ENCODE measurements at places on chromosomes 4 and X.

DNA sequence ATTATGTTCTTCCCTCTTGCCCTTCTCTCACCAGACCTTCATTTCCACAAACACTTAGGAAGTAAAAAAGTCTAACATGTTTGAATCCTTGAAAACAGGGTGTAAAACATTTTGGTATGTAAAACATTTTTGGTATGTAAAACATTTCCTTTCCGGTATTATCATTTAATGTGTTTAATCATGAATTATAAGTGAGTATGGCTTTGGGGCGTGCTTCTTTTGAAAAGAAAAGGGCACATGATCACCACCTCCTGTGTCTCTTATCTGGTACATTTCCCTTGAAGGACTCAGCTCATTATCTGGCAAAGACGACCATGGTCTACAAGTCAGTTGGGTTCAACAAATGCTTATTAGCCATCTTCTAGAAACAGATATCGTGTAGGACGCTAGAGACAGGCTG is 283.6 kb downstream of the FRMPD4 start:
- DNase-seq, result no peak

DNA sequence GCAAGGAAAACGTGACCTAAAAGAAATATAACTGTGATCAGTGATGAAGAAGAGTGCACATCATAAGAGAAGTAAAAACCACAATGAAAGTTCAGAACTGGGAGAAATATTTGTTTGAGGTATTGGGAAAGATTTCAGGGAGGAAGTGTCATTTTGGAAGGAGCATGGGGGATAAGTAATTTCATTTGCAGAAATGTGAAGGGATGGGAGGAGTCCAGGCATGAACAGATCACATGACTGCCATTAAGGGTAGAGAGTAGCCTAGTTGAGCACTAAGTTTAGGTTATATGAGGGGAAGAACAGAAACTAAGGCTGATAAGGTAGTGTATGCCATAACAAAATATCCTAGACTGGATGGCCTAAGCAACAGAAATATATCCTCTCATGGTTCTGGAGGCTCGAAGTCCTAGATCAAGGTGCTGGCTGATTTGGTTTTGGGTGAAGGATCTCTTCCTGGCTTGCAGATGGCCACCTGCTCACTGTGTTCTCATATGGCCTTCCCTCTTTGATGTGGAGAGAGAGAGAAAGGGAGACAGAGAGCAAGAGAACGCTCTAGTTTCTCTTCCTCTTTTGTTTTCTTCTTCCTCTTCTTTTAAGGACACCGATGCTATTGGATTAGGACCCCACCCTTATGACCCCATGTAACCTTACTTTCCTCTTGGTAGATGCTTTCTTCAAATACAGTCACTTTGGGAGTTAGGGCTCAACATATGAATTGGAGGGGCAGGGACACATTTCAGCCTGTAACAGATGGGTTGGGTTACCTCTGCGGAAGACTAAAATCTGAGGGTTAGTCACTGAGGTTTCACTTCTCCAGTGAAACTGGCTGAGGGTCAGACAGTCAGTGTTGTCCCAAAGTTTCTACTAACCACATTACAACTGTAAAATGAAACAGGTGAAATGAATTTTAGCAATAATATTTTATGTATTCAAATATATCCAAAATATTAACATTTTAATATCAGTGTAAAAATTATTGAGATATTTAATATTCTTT is 77.9 kb downstream of the EGF start:
- DNase-seq, result peak; percentile 71

DNA sequence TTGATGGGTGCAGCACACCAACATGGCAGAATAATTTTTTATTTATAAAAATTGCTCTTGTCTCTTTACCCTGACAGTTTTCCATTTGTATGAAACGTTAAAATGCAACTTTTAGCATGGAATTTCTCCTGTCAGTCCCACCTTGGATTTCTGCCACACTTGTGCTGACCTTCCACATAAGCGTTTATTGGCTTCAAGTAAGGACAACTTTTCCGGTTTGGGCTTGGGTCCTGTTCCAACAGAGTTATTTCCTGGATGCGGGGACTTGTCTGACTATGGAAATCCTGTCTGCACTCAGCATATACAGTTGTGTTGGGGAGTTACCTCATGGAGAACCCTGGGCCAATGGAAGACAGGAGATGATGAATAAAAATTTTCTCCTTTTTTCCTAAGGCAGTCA is 294.7 kb downstream of the NAF1 start:
- DNase-seq, result no peak

DNA sequence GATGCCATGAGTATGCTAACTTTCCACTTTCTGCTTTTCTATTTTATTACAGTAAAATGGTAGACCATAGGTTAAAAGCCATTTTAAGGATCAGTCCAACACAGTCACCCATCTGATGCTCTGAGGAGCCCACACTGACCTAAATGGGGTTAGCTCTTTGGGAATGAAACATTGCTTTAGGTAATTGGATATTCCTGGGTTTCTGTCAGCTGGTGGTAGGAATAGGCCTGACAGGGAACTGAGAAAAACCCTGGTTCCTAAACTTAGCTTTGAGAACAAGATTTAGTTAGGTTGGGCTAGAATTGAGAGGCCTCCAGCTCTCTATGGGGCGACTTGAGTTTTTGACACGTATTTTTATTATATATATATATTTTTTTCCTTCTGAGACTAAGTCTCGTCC is 40.4 kb downstream of the MCUB start:
- no peak for DNase-seq

DNA sequence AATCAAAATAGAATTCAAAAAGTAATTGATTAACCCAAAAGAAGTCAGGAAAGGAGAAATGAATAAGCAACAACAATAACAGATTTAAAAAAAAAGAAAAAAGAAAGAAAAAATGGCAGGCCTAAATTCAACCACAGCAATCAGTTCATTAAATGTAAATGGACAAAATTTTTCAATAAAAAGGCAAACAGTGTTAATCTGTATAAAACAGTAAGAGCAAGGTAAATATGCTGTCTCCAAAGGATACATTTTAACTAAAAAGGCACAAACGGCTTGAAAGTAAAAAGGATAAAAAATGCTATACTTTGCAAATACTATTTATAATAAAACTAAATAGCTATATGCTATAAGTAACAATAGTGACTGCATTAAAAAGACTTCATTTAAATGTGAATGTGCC is 582.0 kb downstream of the SPRY1 start:
- DNase-seq, result no peak

GRCh38 chr4:123598331-123598730 is 201.7 kb downstream of the SPRY1 start:
- DNase-seq, result peak; percentile 24

DNA sequence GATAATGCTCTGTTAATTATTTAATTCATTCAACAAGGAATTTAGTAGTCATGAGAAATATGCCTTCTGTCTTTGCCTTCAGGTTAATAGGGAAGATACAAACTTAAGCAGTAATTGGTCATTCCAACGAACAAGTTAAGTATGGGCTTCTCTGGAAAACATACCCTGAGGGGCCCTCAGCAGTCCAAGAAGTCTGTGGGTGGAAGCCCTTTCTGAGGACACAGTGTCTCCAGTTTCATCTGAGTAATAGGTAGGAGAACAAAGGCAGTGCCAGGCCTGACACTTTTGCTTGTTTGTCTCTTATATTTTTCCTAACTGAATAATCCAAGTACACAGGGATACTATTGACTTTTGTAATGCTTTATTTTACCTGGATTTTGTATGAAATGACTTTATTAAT is 262.5 kb downstream of the FBXW7 start:
- no peak for DNase-seq

DNA sequence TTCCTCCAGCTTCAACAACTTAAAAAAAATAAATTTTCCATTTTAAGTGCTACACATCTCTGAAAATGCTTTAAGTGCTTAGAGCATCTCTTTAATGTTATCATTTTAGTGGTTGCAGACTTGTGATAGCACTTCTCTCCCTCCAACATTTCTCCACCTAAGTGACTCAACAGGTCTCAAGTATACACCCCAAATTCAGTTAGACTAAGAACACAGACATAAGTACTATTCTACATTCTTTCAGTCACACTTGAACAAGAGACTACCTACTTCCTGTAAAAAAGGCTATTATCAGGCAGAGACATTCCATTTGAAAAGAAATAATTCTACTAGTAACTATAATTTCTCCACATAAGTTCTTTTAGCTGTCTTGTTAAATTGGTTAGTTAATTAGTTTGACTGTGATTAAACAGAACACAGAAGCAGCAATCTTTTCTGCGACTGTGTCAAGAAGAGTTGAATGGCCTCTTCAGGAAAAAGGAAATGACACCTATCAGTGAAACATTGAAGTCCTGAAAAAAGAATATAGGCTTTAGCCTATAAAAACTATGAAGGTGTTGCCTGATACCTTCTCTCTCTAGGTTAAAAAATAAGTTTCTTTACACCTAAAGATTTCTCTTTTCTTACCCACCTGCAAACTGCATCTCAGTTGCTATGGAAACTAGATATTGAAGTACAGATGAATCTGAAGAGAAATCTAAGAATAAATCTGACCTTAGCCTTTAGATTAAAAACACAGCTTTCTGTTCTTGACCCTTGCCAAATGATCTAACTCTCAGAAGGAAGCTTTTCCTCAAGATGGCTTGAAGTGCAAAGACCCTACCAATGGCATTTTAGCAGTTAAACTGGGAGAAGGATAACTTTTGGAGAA is 18.0 kb downstream of the NAF1 start:
- DNase-seq, result no peak

DNA sequence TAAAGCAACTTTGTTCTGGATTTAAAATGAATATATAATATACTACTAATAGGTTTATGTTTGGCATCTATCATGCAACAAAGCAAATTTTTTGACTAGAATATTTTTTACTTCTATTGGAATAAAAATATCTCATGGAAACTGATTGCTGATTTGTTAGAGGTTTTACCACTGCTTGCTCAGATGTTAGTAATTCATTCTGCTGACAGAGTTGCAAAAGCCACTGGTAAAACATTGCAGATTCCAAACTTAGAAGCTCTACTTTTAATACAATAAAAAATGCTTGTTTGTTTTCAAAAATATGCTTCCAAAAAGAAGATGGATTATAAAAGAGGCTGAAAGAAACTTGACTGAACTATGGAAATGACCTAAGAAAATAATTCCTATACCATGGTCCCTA is 795.2 kb downstream of the PCDH18 start:
- DNase-seq, result no peak

DNA sequence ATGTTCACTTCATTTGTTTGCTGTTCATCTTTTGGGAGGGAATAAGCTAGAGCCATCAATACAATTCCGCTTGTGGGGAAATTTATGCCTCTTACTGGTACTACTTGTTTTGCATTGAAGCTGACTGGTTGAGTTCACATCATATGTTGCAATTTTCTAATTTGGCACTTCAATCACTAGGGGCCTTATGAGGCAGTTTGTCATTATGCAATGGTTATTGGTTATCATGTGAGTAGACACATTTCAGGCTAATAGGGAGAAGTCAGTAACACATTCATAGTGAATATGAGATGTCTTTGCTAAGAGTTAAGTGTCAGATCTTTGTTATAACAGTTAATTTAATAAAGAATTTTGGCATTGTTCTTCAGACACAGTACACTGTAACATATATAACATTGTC is 5.0 kb downstream of the RPL36A start:
- peak; percentile 75 for DNase-seq

GRCh38 chr4:150600812-150601445 is 19.0 kb downstream of the MAB21L2 start:
- DNase-seq, result no peak

DNA sequence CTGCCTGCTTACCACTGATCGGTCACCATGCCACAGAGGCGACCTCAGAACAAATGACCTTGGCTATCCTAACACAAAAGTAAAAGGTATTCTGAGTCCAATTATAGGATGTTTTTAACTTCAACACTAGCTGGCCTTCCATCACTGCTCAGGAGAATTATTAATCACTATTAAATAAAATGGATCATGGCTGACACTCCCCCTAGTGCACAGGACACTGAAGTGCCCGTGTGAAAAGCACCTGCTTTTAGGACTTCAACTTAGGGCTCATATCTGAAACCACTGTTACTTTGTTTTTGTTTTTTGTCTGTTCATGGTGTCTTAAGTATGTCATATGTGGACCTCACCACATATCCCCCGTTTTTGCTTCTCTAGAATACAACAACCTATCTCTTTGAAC is 33.9 kb downstream of the STX18 start:
- DNase-seq, result no peak

GRCh38 chr4:77802402-77802801 is 16.8 kb downstream of the CNOT6L start:
- DNase-seq, result no peak

- DNase-seq, result no peak
These were observed 34.7 kb downstream of the CDX4 start for GRCh38 chrX:73481521-73481920.

GRCh38 chrX:70171624-70172023 is 5.7 kb upstream of the DGAT2L6 start:
- DNase-seq, result no peak

DNA sequence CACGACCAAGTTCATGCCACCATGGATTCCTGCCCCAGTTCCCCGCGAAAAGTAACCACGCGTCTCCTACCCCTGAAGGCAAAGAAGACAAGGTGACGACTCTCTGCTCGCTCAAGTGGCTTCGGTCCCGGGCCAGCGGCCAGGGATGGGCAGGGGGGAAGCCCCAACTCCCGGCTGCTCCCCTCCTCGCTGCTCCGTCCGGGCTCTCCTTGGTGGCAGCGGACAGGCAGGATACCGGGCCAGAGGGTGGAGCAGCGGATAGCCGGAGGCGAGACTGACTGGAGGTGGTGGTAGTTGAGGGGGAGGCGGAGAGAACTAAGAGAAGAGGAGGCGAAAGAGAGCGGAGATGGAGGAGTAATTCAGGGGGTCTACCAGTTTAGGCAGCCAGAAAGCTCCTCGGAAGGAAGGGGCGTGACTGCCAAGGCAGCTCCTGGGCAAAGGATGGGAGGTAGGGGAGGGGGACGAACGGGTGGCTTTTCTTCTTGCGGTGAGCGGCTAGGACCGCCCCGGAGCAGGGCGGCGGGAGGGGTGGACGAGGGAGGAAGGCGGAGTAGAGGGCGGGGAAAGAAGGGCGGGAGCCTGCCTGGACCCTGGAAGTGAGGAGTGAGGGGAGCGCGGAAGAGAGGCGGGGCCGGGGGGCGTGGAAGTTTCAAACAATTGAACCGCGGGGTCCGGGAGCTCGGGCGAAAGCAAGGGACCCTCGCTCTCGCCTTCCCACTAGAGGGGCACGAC is at the start of gene AMOT:
TSS of gene AMOT (minus strand) at position 450 of the 732 bp plus-strand sequence. CDS start 17,705 bp downstream, outside the sequence.
- DNase-seq, result peak; percentile 36

DNA sequence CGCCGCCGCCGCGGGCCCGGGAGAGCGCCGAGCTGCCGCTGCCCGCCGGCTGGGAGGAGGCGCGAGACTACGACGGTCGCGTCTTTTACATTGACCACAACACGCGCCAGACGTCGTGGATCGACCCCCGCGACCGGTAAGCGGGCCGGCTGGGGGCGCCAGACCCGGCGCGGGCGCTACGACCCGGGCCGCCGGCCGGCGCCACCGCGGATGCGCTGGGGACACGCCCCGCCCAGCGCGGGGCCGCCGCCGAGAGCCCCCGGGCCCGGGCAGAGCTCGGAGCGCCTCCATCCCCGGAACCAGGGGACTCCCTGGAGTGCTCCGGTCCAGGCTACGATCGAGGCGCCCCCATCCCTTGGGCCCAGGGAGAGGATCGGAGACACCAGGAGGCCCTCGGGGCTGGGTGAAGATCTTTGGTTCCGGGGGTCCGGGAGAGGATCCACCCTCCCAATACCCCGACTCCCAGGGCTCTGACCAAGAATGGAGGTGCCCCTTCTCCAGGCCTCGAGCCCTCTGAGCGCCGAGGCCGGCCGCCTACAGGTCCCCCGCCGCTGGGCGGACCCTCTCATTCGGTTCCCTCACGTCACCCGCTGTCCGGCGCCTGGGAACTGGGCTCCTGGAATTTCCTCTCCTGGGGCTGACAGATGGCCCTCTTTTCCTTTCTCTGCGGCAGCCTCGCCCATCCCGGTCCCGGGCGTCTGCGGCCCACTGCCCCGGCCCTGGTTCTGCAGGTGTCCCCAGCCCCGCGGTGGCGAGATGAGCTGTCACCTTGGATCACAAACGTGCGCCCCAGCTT is 48.8 kb downstream of the CLDN34 start:
- no peak for DNase-seq

Measured in suppressor macrophage treated with lipopolysaccharide for 4 hours (primary cell).